Upper lobe of right lung (tissue), 1 donor: ENCODE measurements at places on chromosomes 3 and 15.

DNA sequence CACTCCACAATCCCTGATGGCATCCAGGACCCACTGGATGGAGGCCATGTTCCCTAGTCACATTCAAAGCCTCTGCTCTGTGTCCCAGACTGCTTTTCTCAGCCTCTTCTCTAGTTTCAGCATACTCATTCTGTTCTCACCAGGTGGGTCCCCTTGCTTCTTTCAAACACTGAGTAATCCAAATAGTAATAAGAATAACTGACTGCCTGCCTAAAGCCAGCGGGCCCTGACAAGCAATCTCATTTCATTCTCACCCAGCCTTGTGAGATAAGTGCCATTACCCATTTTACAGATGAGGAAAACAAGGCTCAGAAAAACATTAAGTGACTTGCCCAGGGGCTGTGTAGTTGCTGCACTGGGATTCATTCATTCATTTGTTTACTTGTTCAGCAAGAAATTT, 25.4 kb downstream of the MAPKAPK3 start:
- no peaks in the 10 kb centered on the region for H3K4me1 ChIP-seq
- H3K27ac ChIP-seq = no peak overlapping the region
- H3K36me3 ChIP-seq = peaks cover 75% of the 10 kb centered on the region
- H3K4me3 ChIP-seq = no peak overlapping the region
- H3K27me3 ChIP-seq = no peaks in the 10 kb centered on the region
- DNase-seq = no peak

- no peak for DNase-seq
- no peaks in the 10 kb centered on the region for H3K36me3 ChIP-seq
- no peaks in the 10 kb centered on the region for H3K27me3 ChIP-seq
- no peaks in the 10 kb centered on the region for H3K4me1 ChIP-seq
Measured at GRCh38 chr15:83665480-83665879, 11.6 kb downstream of the ADAMTSL3 start.

DNA sequence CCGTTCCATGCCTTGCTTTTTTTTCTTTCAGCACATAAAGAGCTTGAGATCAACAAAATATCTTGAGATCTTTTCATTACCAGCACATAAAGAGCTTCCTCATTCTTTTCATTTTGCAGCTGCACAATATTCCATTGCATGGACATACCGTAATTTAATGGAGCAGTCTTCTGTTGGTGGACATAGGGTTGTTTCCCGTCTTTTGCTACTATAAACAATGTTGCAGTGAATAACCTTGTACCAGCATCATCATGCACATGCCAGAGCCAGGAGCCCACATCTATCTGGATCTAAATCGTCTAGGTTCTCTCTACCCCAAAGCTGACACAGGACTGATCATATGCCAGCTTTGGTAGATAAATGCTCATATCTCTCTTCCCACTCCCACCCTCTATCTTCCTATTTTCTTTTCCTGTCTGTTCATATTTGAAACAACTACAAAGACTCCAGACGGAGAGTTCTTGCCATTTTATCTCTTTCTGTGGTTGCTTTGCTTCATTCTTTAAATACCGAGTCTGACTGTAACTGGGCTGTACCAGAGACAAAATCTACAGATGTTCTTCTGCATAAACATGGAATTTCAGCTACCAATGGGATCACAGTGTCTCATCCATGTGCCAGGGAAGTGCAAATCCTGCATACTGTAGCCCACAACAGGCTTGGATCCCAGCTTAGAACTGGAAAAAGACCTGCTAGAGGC, 47.1 kb upstream of the AKAP13 start:
- no peak overlapping the region for H3K4me3 ChIP-seq
- DNase-seq = no peak
- peaks cover 28% of the 10 kb centered on the region for H3K4me1 ChIP-seq
- no peaks in the 10 kb centered on the region for H3K27me3 ChIP-seq

GRCh38 chr15:67119238-67119846, 53.9 kb downstream of the SMAD3 start:
- no peak overlapping the region for H3K4me3 ChIP-seq
- H3K4me1 ChIP-seq = peaks cover 68% of the 10 kb centered on the region
- H3K27ac ChIP-seq = peak overlapping the region; percentile 78
- no peaks in the 10 kb centered on the region for H3K36me3 ChIP-seq
- no peak for DNase-seq

- no peaks in the 10 kb centered on the region for H3K4me1 ChIP-seq
- no peak overlapping the region for H3K27ac ChIP-seq
- H3K27me3 ChIP-seq = no peaks in the 10 kb centered on the region
- H3K36me3 ChIP-seq = no peaks in the 10 kb centered on the region
Measured at GRCh38 chr3:56424336-56424735, 43.9 kb downstream of the ERC2 start.

DNA sequence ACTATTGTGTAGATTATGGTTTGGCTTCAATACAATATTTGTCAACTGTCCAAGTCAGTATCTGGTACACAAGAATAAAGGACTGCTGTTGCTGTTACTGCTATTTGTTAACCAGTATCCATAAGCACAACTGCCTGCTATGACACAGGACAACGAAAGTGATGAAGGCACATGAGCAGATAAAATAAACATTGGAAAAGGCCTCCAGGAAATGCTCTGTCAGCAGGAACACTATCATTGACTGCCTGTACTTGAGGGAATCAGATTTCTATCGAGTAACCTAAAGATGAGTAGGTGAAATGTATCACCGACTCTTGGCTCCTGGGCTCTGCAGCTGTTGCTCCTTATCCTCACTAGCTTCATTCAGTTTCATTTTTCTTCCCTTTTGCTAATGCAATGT, 56.5 kb downstream of the FMN1 start:
- no peaks in the 10 kb centered on the region for H3K27me3 ChIP-seq
- no peak overlapping the region for H3K4me3 ChIP-seq
- H3K4me1 ChIP-seq = peaks cover 13% of the 10 kb centered on the region
- no peak for DNase-seq
- no peak overlapping the region for H3K27ac ChIP-seq

- no peaks in the 10 kb centered on the region for H3K27me3 ChIP-seq
- H3K4me3 ChIP-seq = no peak overlapping the region
- H3K36me3 ChIP-seq = no peaks in the 10 kb centered on the region
- no peak overlapping the region for H3K27ac ChIP-seq
Measured at GRCh38 chr15:63889831-63890230, 56.1 kb upstream of the HERC1 start.
